ENCODE measurements at places on chromosomes 7 and 10.

- peak; percentile 54 for DNase-seq
These were observed 18.1 kb downstream of the OPTN start for GRCh38 chr10:13117841-13118783.

DNA sequence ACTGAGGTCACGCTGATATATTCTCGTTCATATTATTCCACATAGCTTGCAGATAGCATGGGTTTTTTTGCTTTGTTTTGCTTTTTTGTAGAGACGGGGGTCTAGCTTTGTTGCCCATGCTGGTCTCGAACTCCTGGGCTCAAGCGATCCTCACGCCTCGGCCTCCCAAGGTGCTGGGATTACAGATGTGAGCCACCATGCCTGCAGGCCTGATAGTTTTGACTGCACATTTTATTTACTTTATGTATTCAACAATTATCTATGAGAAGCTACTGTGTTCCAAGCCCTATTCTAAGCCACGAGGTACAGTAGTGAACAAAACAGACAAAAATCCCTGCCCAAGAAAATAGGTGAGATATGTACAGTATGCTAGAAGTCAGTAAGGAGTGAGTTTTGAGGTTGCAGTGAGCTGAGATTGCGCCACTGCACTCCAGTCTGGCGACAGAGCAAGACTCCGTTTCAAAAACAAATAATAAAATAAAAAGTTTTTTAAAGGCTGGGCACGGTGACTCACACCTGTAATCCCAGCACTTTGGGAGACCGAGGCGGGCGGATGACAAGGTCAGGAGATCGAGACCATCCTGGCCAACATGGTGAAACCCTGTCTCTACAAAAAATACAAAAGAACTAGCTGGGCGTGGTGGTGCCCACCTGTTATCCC, 1.3 kb upstream of the YWHAG start:
- DNase-seq = no peak

GRCh38 chr7:28406192-28406591, 6.1 kb upstream of the CREB5 start:
- DNase-seq = no peak

GRCh38 chr10:88032566-88032965, 169.1 kb downstream of the PTEN start:
- no peak for DNase-seq

DNA sequence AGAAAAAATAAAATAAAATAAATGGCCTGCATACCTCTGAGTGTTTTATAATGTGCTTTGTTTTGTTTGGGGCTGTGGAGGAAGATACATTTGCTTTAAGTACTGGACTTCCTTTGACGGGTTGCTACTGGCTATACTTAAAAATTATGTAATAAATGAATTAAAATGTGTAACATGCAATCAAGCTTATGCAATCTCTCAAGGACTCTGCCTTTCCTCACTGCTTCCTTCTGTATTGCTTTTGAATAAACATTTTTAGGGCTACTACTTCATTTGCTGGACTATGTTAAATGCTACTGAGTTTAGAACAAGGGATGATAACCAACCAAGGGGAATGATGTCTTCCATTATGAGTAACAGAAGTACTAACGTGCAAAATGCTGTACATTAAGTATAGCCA, 91.6 kb downstream of the ETV1 start:
- no peak for DNase-seq

DNA sequence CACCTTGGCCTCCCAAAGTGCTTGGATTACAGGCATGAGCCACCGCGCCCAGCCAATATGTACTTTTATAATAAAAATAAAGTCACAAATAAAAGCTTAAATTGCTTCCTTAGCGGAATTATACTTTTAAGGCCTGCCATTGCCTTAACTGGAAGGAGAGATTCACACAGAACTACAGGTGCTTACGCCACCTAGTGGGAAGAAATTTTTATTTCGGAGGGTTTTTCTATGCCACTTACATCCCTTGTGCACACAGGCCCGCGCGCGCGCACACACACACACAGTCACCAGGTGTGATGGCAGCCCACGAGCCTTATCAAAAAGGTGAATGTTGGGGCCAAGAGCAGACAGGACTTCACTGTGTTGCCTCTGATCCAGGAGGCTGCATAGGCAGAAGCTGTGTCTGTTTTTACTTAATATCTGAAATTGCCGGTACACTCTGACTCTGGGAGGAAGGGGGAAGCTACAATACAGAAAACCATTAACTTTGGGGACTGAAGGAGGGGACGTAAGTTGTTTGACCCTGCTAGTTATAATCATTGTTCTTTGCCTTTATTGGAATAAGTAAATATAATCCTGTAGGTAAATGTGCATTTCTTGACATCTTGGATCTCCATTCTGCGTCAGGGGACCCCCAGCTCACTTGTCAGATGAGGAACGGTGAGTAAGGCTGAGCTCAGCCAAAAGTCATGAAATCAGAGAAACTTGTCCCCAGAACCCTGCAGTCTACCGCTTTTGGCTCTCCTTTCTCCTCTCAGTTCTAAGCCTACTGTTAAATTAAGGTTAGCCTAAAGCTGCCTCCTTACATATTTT, 87.1 kb downstream of the SLC16A9 start:
- DNase-seq = no peak

- DNase-seq = no peak
These were observed 65.7 kb downstream of the SND1 start for GRCh38 chr7:127717502-127718339.

- no peak for DNase-seq
These were observed 501 bp downstream of the TFPI2 start for GRCh38 chr7:93890041-93890463.

- DNase-seq = no peak
These were observed 52.0 kb upstream of the PRSS1 start for GRCh38 chr7:142697270-142697669.

GRCh38 chr10:116634126-116634975, 13.6 kb downstream of the PNLIPRP2 start:
- DNase-seq = no peak

- DNase-seq = no peak
These were observed 54.5 kb upstream of the DNAJB6 start for GRCh38 chr7:157282141-157282801.

- DNase-seq = no peak
These were observed 65.6 kb upstream of the ZNF716 start for GRCh38 chr7:57384380-57384779.

DNA sequence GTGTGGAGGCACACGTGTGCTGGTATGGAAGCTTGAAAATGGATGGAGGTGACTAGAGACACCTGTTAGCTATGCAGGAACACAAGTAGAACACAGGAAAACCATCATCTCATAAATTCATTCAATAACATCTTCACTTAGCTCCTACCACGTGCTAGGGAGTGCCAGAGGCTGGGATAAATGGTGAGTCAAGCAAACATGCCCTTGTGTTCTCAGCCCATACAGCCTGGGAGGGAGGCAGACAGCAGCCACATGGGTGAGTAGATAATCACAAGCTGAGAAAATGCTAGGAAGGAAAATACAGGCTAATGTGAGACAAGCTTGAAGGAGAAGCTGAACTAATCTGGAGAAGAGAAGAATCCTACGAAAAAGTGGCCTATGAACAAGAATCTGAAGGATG, 468.0 kb upstream of the ZMIZ1 start:
- no peak for DNase-seq

DNA sequence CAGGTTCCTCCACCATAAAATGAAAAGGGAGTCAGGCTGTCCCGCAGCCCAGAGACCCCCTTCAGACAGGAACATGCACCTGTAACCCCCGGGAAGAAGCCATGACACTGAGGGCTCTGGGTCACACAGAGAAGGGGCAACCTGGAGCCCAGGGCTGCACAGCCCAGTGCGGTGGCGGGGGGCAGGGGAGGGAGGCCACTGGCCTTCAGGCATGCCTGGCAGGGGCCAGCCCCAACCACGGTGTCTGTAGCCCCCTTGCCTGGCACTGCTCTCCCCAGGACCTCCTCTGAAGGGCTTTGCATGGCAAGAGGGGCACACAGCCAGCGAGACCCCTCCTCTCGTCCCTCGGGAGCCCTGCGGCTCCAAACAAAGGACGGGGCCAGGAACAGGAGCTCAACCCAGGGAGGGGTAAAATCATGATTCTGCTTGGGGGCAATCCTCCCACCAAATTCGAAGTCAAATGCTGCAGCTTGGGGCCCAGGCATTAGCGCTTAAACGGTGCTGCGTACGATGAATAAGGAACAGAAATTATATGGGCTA, 235.1 kb downstream of the MAD1L1 start:
- DNase-seq = no peak

DNA sequence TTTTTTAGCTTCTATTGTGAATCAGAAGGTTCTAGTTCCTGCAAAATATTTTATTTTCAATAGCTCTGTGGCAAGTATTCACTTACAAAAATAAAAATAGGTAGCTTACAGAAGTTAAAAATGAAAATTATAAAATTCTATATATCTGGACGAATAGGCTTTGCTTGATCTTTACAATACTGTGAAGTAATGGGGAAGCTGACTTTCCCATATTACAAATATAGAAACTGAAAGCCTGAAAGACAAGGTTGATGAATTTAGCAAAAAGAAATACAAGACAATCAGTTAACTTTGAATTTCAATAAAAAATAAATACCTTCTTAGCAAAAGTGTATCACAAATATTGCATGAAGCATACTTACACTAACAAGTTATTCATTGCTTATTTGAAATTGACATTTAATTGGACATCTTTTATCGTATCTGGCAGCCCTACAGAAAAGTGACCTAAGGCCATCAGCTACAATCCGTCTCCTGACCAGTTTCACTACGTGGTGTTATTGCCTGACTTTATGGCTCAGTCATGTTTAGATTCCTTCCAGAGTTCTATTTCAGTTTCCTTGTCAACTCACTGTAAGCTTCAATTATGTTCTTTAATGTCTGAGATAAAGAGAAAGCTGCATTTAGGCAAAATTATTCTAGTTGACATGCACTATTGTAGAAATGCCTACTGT, 310.5 kb upstream of the HGF start:
- no peak for DNase-seq

GRCh38 chr10:100510533-100511308, 8.9 kb downstream of the SEC31B start:
- DNase-seq = no peak

- DNase-seq = no peak
These were observed 27.8 kb downstream of the RHEB start for GRCh38 chr7:151491859-151492258.

GRCh38 chr10:59708816-59709394, 745 bp downstream of the SLC16A9 start:
- peak; percentile 16 for DNase-seq

DNA sequence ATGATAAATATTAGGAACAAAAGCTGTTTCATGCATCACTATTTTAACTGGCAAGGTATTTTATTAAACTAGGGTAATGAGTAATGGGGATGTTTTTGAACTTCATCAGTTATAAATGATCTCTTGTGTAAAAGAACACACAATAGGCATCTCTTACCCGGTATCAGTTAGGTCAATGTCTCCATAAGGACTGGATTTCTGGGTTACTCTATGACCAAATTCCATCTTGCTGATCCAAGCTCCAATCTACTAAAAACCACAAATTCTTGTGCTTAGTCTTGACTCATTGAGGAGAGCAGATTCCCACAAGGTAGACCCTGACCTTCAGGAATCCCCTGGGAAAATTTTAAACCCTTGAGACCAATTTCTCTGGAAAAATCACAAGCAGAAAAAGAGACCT, 1167.7 kb downstream of the XPNPEP1 start:
- DNase-seq = no peak

- DNase-seq = no peak
These were observed 5.7 kb upstream of the R3HCC1L start for GRCh38 chr10:98128802-98129201.

DNA sequence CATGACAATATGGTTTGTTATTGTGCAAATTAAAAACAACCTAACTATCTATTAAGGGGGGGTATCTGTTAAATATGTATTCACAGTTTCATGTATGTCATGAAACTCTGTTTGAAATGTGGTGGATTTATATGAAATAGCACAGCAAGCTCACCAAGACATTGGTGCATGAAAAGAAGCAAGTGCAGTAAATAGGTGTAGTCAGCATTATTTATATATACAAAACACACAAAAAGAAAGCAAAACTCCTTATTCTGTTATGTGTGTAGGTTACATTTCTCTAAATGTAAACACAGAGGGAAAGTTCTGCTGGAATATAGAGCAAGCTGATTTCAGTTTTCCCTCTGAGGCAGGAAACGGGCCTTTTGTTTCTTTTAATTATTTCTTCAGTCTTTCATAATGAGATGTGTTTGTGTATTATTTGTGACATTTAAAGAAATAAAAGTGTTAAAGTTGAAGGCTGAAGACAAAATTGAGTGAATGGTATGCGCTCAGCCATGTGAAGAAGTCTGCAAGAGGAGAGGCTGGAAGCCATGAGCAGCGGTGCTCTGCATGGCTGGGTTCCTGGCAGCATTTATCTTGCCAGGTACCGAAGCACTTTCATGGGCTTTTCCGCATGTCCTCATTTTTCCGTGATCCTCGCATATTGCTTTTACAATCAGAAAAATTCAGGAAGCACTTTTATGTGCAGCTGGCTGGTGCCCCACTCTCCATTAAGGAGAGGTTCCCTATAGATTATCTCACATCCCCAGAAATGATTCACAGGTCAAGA, 38.5 kb downstream of the GRID1 start:
- no peak for DNase-seq

GRCh38 chr10:69375307-69376151, 41.2 kb downstream of the TACR2 start:
- DNase-seq = peak; percentile 92

GRCh38 chr7:43764039-43764761, 5.7 kb downstream of the BLVRA start:
- no peak for DNase-seq

GRCh38 chr10:64196638-64197315, 675.6 kb downstream of the REEP3 start:
- DNase-seq = no peak

DNA sequence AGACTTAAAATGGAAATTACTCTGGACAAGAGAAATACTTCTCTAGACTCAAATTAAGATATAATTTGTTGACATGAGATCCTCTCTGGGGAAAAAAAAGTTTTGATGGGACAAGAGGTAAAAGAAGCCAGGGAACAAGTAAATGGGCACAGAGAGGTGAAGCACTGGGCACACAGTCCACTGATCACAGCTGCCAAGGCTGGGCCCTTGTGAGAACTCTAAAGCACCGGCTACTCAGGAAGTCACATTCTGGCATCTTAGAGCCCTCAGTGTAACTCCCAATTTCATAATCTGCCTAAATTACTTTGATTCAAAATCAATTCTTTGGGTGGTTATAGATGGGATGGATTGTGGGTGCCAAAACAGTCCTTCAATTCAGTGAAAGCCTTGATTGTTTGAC, 123.2 kb upstream of the CACNA2D1 start:
- DNase-seq = no peak

- DNase-seq = no peak
These were observed 15.2 kb upstream of the EGR2 start for GRCh38 chr10:62831346-62831745.

DNA sequence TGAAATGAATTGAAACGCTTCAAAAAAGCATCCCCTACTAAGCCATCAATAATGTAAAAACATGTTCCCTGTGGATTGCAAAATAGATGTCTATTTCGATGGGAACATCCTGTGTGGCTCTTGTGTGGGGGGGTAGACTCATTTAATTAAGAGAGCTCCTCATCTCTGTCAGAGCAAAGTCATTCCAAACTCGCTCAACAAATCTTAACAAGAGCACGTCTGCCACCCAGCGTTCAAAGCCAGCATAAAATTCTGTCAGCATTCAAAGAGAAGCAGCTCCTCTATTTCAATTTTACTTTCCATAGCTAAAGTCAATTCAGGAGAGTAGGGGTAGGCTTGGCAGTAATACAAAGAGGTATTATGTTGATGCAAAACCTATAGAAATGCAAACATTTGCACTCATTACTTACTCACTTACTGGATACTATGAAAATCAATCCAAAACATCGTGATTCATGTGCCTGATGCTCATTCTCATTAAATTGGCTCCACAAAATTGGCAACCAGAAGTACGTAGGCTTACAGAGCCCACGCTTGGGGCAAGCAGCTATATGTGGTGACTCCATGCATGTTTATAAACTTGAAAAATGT, 114.9 kb downstream of the IPMK start:
- no peak for DNase-seq
